DMS79 treated with DMSO at 0.1 percent for 48 hours (cell line): ENCODE measurements at places on chromosomes 7 and 10.

DNA sequence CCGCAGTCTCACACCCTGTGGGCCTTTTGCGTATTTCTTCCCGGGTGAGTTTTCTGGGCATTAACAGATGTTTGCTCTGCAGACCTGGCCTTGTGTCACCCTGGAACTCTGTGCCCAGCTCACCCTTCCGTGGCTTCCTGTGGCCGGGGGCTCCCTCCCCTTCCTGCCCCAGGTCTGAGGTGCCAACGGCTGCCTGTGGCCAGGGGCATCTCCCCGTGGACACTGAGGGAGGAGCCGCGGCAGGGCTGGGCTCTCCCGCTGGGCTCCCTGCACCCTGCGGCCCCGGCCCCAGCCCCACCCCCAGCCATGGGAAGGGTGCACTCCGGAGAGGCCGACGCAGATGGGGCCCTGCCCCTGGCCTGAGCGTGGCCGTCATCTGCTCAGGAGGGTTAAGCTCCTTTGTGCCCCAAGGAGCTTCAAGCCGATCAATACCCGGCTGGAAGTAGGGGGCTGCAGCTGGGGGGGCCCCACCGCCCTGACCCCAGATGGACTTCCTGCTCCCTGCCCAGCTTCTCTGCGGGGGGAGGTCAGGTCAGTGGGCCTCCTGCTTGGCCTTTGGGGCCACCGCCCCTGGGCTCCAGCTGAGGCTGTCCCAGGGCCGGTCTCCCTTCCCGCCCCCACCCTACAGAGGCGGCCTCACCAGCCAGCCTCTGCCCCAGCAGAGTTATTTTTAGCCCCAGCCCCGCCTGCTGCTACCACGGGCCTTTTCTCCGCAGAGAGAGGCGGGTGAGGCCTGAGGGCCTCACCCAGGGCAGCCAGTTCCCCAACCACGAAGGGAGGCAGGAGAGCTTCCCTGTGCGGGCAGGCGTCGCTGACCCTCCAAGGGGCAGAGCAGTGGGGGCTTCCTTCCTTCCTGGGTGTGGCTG is 24.2 kb downstream of the PWWP2B start:
- DNase-seq, result no peak

DNA sequence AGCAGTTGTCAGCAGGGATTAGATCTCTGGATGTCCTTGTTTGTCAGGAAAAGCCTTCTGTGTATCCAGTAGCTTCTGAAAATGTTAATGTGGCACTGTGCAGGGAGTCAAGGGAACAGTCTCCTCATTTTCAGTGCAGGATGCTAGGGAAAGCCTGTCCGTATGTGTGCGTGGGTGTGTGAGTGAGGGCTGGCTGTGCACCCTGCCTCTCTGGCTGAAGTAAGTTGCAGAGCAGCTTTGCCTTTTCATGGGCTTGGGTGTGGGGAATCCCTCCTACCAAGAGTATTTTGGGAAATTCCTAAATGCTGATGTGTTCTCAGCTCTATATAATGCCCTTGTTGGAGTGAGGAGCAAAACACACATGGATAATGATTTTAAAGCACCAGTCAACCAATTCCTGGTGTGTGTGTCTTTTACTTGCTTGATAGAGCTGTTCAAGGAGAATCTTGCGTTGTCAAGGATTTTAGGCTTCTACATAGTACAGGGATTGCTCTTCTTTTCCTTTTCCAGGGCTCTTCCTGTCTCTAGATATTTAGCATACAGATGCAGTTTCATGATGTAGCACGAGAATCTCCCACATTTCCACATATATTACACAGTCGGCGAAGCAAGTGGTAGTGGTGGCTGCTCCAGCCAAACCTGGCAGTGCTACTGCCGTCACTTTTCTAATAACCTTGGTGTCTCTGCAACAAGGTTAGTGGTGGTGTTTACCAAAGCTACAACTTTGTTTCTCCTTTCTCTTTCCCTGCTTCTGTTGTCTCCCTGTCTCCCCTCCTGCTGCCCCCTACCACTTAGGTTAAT is 92.8 kb downstream of the MCU start:
- peak; percentile 1 for DNase-seq

- DNase-seq, result no peak
Measured at GRCh38 chr7:32275216-32276009, 205.2 kb upstream of the PDE1C start.

GRCh38 chr10:79353726-79354125 is 6.5 kb downstream of the PPIF start:
- no peak for DNase-seq

DNA sequence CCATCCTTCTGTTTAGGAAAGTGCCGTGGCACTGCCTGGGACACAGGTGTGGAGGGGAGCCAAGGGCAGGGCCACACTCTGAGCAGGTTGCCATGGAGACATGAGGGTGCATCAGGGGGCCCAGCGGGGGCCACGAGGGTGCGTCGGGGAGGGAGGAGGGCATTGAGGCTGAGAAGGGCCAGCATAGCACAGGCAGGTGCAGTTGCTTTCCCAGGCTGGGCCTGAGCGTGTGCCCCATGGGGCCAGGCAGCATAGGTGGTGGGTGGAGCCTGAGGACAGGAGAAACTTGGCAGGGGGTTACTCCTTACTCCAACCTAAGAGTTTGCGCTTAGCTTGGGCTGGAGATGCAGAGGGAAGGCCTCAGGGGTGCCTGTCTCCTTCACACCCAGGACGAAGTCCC is 15.2 kb downstream of the YKT6 start:
- DNase-seq, result peak; percentile 76

- no peak for DNase-seq
Measured at GRCh38 chr7:94933256-94933990, 26.0 kb downstream of the PPP1R9A start.

- no peak for DNase-seq
Measured at GRCh38 chr10:44334091-44334490, 50.8 kb downstream of the CXCL12 start.

- no peak for DNase-seq
Measured at GRCh38 chr10:75910032-75910431, 478.6 kb downstream of the LRMDA start.
